Stimulated activated CD4-positive, alpha-beta T cell treated with anti-CD3 and anti-CD28 coated beads, TNF-alpha, amount 100 ng/mL, for 4 hours (primary cell): ENCODE measurements at places on chromosomes 16 and 17.

GRCh38 chr16:85430523-85431421 is 182.3 kb upstream of the GSE1 start:
- DNase-seq = no peak

- DNase-seq = no peak
Observed at GRCh38 chr17:48930435-48930873, 14.2 kb downstream of the SNF8 start.

DNA sequence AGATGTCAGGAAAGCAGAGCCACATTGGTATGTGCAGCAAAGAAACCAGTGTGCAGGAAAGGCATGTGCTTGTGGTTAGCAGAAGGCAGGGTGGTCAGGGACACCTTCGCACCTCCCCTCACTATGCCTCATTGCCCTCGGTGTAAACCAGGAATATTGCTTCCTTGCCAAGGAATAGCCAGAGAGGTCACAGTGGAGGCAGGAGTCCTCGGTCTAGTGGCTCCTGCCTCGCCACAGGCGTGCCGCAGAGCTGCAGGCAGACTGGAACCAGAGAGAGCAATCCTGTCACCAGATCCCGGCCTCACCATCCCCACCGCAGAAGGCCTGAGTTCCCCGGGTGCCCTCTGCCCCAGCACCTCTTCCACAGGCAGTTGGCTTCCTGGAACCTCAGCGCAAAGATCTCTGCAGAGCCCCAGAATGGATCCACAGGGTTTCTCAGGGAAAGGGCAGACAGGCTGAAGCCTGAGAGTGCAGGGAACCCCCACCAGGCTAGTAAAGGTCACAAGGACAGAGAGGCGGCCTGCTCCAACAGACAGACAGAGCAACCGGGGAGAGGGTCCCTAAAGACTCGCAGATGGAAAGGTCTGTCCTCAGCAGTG is 21.6 kb downstream of the CCDC182 start:
- DNase-seq = no peak

- no peak for DNase-seq
Observed at GRCh38 chr17:70520447-70520846, 351.1 kb downstream of the KCNJ2 start.

DNA sequence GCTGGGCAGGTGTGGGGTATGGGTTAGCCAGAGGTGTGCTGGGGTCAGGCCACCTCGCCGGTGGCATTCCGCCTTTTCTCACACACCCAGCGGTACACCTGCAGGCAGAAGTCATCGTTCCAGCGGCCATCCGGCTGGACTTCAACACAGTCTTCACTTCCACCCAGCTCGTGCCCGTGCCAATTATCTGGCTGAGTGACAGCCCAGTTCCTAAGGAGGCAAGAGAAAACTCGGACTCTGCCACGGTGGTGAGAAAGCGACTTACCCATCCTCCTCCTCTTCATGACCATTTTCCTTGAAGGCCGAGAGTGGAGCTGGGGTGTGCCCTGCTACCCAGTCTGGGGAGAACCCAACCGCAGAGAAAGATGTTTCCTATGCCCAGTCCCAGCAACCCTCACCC is 13.1 kb downstream of the ASGR2 start:
- no peak for DNase-seq

- DNase-seq = no peak
Observed at GRCh38 chr16:4245077-4245791, 3.4 kb upstream of the SRL start.

- no peak for DNase-seq
Observed at GRCh38 chr16:89749637-89750036, 28.3 kb downstream of the ZNF276 start.

DNA sequence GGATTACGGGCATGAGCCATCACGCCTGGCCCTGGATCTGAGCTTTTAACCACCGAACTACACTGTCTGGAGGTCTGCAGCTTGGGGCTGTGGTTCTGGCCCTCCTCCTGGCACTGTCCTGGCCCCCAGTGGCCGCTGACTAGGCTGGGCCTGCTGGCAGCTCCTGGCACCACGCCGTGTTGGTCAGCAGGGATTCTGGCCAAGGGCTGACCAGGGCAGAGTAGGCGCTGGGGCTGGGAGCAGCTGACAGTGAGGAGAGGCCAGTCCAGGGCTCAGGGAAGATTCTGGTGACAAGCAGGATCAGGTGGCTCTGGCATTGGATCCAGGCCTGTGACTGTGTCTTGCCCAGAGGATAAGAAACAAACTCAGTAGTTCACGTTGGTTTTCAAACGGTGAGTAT is 14.6 kb downstream of the EEF2K start:
- DNase-seq = no peak

DNA sequence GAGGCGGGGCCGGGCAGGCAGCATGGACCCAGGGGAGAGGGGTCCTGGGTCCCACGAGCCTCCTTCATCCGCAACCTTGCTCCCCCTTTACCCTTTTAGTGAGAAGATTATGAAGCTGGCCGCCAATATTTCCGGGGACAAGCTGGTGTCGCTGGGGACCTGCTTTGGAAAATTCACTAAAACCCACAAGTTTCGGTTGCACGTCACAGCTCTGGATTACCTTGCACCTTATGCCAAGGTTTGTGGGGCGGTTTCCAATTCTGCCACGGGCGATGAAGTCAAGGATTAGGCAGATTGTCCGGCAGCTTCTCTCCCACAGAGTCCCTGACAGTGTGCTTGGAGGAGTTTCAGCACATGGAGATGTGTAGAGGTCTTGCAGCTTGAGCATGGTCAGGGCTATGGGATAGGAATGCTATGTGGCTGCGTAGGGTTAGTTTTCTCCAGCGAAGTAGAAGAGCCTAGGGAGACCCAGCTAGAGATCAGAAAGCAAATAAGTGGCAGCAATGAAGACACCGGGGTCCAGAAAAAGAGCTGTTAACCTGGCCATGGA is 598 bp downstream of the NIP7 start:
- no peak for DNase-seq

- no peak for DNase-seq
Observed at GRCh38 chr17:80820331-80820730, 171.3 kb upstream of the CHMP6 start.

DNA sequence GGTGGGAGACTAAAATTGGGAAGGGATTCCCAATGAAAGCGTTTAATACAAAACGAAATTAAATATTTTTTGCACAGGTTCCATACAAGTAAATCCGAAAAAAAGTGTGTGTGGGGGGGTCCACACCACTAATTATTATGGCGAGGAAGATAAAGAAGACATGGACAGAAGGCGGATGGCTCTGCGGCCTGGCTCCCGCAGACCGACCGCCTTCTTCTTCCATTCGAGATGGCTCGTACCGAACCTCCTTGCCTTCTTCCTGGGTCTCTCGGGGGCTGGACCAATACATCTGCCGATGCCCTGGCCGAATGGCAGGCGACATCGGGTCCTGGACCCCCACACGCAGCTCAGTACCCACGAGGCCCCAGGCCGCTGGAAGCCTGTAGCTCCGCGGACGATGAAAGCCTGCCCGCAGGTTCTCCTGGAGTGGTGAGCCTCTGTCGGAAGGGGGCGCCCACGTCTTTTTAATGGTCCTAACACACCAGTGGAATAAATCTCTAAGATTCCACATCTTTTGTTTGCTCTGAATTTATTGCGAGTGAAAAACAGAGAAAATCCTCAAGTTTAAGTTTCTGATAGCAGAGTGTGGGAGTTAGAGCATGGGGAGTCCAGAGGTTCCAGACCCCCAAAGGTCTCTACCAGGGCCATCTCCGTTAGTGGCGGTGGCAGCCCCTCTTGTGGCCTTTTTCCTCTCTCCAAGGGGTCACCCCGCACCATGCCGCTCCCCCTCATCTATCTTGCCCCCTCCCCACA is 1.4 kb downstream of the PRAC2 start:
- peak; percentile 51 for DNase-seq

- no peak for DNase-seq
Observed at GRCh38 chr17:57739402-57740234, 5.5 kb downstream of the CCDC182 start.

DNA sequence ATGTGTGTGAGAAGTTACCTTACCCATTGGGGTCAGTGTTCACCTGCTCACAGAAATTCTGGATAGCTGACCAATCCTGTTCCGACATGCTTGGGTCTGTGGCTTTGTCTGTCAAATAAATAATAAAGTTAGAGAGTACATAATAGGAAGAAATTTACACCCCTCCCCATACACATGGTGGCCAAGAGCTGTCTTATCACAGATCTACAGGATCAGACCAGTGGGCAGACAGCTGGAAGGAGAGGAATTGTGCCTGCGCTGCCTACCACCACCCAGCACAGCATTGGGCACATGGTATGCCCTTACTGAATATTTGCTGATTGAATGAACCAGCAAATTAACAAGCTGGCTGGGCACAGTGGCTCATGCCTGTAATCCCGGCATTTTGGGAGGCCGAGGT is 14.6 kb downstream of the GGA2 start:
- DNase-seq = no peak

DNA sequence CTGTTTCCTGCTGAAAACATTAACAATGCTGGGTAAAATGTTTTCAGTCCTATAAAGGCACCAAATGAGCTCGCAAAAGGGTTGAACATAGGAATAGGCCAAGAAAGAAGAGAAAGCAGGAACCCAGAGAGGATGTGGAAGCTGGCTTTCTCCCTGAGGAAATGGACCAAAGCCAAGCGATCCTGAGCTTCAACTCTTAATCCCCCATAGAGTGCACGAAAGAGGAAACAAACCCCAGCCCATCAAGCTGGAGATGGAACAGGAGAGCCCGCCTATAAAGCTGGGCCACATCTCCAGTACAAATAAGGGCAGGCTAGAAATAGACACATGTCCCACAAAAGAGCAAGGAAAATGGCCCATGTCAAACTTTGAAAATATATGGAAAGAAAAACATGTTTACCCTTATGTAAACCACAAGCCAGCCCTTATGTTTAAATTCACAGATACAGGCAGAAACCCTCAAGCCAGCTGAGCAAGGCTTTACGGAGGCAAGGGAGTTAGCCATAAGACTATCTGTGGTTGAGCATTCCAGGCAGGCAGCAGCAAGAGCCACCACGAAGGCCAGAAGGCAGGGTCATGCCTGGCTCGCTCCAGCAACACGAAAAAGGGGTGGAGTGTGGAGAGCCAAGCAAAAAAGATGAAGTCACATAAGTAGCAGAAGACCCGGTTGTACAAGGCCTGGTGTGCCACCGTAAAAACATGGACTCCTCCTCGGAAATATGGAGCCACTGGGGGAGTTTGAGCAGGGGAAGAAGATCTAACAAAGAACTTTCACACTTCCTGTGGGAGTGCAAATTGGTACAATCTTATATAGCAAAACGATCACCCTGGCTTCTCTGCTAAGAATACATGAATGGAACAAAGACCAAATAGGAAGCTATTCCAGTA is 27.8 kb downstream of the COPRS start:
- no peak for DNase-seq

DNA sequence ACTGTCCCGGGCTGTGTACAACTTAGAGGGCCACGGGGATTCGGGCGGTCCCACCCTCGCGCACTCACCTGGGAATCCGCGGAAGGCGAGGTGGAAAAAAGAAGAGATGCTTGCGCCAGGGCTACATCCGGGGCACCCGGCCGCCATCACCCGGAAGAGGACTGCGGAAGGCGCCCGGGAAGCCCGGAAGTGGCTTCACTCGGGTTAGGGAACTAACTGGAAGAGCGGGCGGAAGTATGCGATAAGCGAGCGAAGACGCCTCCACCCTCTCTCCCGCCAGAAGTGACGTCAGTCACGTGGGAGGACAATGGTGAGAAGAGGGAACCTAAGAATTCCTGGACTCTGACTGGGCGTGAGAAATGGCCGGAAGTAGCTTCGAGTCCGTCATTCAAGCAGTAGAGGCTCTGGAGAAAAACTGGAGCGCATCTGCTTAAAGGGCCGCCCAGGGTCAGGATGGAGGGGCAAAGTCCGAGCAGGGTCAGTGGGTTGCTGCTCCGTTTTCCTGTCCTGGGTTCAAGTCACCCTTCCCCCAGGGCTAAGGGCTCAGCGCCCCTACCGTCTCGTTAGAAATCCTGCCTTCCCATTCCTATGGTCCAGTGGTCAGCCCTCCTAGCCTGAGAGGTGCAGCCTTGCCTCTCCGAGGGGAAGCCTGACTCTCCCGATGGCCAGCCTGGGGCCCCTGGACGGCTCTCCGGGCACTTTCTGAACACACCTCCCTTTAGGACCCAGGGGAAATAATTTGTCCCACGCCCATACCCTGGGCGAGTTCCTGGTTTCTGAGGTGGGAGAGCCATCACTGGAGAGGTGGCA is at the start of gene CD2BP2:
Gene CD2BP2 (minus strand): TSS at position 165 of the 810 bp plus-strand sequence. CDS start 627 bp downstream, outside the sequence.
- DNase-seq = peak; percentile 76

- no peak for DNase-seq
Observed at GRCh38 chr16:79436885-79437284, 163.7 kb downstream of the MAF start.

GRCh38 chr16:56625140-56625942 is at the start of gene MT1E:
Gene MT1E, plus strand, starts transcription at chr16:56625781. Its CDS starts 71 bp downstream, at chr16:56625852.
- DNase-seq = no peak

GRCh38 chr17:55314784-55315491 is 50.2 kb downstream of the HLF start:
- DNase-seq = no peak

DNA sequence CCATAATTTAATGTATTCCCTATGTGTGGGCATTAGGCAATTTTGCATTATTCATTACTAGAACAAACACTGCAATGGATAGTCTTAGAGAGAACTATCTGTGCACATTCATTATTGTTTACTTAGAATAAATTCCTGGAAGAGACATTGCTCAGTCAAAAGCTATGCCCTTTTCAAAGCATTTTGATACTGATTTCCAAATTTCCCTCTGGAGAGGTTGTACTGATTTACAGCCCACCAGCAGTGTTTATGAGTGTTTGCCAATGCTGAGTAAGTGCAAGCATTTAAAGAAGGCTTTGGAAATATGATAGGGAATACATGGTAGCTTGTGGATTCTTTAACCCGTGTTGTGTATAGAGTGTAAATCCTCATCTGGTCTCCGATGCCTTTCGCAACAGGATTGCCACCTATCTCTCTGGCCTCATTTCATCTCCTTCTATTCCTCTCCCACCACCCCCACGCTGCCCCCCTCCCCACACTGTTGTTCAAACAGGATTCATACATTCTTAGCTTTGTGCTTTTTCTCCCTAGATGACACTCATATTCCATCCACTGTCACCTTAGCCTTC is 33.4 kb upstream of the MMD start:
- DNase-seq = no peak

GRCh38 chr17:8012996-8013640 is 10.7 kb downstream of the GUCY2D start:
- no peak for DNase-seq
